Cardiac septum (tissue), 1 donor: ENCODE measurements at places on chromosomes 5 and 9. TPM values are rescaled to one million over a fixed set of nuclear protein-coding genes. Genes with fewer than 3 reads are reported as not detected.

The S100Z gene
- not detected for total RNA-seq

The PLPPR1 gene
- total RNA-seq, result not detected

The RASGRF2 gene
- 8.2 TPM for total RNA-seq

The STPG3 gene
- total RNA-seq, result not detected

The OR1Q1 gene
- total RNA-seq, result not detected

The SLC6A7 gene
- total RNA-seq, result not detected

The BARHL1 gene
- not detected for total RNA-seq
